Esophagus mucosa (tissue), 1 donor: ENCODE measurements at places on chromosomes 6 and 20.

- ATAC-seq: peak; percentile 94
These were observed at the start of gene NCOA3 for GRCh38 chr20:47501482-47502270. NCOA3 (plus strand) TSS chr20:47501887; CDS start chr20:47622248, 120,361 bp downstream.

GRCh38 chr20:9495701-9496100 lies 18.7 kb upstream of the LAMP5 start:
- ATAC-seq: no peak

DNA sequence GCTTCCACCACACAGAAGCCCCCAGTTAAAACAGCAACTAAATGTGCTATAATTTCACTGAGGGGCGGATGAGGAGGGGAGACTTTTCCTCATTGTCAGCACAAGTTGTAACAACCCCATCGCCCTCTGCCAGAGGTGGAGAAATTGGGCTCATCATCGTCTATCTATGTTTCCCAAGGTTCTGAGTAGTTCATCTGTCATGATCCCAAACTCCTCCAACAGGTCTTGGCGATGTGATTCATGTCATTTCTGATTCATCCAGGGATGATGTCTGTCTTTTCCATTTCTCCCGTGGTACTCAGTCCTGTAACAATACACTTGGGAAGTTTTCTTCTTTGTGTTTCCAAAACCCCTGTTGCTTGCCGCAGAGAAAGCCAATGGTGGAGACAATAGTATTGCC lies 51.0 kb downstream of the TFAP2A start:
- peak; percentile 75 for ATAC-seq

DNA sequence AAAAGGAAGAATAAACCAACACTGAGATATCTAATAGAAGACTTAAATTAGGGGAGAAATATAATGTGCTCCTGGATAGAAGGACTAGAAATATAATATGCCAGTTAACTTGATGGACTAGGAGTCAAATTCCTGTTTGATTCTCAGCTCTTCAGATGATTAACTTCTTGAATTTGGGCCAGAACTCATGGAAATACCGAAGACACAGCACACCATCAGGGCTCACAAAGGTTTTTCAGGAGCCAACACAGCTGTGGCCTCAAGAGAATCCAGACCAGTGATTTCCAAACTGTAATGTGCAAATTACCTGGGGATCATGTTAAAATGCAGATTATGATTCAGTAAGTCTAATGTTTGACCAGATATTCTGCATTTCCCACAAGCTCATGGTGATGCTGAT lies 33.8 kb upstream of the LRRC1 start:
- ATAC-seq: no peak

GRCh38 chr6:154358019-154358545 lies 1.5 kb upstream of the IPCEF1 start:
- no peak for ATAC-seq

DNA sequence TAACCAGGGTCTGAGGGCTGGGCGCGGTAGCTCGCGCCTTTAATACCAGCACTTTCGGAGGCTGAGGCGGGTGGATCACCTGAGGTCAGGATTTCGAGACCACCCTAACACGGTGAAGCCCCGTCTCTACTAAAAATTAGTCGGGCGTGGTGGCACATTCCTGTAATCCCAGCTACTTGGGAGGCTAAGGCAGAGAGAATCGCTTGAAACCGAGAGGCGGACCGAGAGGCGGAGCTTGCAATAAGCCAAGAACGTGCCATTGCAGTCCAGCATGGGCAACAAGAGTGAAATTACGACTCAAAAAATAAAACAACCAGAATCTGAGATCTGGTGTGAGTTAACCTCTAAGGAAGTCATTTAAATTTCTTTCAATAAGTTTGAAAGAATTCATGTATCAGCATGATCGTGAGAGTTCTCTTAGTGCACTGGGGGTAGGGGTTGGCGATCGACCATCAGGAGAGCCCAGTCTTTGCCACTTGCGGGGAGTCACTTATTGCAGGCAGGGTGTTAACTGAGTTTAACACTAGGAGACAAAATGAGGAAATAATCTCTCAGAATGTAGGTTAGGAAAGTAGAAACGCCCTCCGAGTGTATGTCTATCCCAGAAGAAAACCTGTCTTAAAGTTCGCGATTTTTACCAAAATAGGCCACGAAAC lies 206.5 kb upstream of the ZNF184 start:
- ATAC-seq: no peak

- ATAC-seq: no peak
These were observed 391 bp upstream of the B3GAT2 start for GRCh38 chr6:70957284-70957617.

GRCh38 chr6:75748003-75748742 lies 866 bp upstream of the MYO6 start:
- ATAC-seq: no peak

DNA sequence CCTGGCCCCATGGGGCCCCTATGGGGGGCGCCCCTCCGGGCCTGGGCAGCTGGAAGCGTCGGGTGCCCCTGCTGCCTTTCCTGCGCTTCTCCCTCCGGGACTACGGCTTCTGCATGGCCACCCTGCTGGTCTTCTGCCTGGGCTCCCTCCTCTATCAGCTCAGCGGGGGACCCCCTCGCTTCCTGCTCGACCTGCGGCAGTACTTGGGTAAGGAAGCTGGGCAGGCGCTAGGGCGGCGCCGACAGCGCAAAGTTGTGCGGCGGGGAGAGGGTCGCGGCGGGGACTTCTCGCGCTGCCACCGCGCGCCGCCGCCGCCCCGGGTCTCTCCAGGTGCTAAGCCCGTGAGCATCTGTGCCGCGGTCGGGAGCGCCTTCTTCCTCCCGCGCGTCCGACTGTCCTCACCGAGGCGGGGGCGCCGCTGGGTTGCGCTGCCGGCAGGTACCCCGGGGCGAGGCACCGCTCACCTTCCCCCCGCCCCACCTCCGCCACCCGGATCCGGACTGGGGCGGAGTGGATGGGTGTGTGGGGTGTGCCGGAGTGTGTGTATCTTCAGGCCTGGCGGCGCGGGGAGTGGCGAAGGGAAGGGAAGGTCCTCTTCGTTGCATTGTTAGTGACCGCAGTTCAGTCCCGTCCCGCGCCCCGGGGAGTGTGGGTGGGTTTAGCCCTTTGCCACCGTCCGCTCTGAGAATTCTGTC lies 788 bp downstream of the UST start:
- ATAC-seq: peak; percentile 86

GRCh38 chr6:80003826-80004172 lies 650 bp upstream of the TTK start:
- ATAC-seq: peak; percentile 6

GRCh38 chr20:3042625-3043024 lies 797 bp upstream of the GNRH2 start:
- no peak for ATAC-seq

DNA sequence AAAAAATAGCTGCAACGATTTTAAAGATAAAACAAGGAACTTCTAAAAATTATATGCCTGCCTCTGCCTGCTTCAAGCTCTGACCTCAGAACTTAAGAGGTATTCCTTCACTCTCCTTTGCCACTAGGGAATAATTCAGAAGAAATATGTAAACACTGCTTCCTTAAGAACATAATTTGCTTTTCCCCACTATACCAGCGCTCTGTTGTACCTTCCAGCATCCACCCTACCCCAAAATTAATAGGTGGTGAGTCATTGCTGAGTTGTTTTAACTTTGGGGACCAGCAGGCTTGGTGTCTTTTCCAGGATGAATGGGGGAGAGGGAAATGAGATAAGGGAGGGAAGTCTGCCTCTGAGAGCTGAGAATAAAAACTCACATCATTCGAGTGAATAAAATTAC lies 107.7 kb upstream of the ATXN1 start:
- no peak for ATAC-seq

- no peak for ATAC-seq
These were observed 280.9 kb downstream of the CDH26 start for GRCh38 chr20:60238992-60239660.

DNA sequence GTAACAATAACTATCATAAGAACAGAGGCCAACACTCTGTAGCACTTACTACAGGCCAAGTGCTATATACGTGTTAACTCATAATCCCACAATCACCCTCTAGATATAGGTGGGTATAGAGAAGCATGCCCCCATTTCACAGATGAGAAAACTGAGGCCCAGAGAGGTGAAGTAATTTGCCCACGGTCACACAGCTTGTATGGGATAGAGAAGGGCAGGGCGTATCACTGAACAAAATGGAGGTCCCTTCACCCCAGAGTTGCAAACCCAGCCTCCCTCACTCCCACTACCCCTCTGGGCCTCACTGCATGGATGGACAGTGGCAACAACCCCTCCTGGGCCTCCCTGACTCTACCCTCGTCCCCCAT lies 31.8 kb upstream of the PTGIS start:
- no peak for ATAC-seq

DNA sequence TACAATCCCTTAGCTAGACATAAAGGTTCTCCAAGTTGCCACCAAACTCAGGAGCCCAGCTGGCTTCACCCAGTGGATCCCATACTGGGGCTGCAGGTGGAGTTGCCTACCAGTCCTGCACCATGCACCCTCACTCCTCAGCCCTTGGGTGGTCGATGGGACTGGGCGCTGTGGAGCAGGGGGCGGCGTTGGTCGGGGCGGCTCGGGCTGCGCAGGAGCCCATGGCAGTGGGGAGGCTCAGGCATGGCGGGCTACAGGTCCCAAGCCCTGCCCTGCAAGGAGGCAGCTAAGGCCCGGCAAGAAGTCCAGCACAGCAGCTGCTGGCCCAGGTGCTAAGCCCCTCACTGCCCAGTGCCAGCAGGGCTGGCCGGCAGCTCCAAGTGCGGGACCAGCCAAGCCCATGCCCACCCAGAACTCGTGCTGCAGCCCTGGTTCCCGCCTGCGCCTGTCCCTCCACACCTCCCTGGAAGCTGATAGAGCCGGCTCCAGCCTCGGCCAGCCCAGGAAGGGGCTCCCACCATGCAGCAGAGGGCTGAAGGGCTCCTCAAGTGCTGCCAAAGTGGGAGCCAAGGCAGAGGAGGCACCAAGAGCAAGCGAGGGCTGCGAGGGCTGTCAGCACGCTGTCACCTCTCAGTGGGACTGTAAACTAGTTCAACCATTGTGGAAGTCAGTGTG lies 912.1 kb downstream of the PHF3 start:
- ATAC-seq: no peak

- ATAC-seq: no peak
These were observed 34.0 kb downstream of the CNKSR3 start for GRCh38 chr6:154476494-154476893.

DNA sequence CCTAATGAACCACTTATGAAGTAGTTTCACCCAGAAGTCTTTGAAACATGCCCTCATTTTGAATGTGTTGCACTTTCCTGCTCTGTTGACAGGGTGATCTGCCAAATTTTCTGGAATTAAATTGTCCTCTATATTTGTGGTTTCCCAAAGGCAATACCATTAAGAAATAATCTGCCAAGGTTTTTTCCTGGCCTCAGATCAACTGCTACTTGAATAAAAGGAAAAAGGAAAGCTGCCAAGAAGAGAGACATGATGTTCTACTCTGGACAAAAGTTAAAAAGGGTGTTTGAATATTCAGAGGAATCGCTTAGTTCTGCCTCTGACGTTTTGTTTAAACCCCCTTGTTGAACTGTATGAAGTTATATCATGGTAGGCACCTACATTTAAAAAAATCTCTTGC lies 37.4 kb upstream of the ARMH2 start:
- no peak for ATAC-seq

DNA sequence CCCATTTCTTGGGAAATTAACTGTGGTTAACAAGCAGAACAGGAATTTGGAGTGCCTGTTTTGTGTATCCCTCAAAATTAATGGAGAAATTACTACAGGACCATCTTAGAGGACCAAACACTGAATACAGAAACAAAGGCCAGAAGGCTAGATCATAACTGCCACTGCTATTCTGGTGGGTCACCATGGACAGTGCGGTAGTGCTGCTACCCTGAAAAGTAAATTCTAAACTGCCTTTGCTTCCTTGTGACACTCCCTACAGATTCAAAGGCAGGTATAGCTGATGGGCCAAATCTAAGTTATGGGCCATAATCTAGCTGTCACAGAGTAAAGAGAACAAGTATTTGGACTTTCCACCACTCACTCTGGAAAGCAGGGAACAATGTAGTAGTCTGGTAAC lies 575.8 kb upstream of the ADGRB3 start:
- no peak for ATAC-seq

- ATAC-seq: no peak
These were observed 132.5 kb downstream of the TBC1D7 start for GRCh38 chr6:13195803-13196202.

- no peak for ATAC-seq
These were observed 493.2 kb downstream of the CDKAL1 start for GRCh38 chr6:21027507-21027906.

- peak; percentile 88 for ATAC-seq
These were observed 144.4 kb upstream of the EXOC2 start for GRCh38 chr6:837380-837779.

DNA sequence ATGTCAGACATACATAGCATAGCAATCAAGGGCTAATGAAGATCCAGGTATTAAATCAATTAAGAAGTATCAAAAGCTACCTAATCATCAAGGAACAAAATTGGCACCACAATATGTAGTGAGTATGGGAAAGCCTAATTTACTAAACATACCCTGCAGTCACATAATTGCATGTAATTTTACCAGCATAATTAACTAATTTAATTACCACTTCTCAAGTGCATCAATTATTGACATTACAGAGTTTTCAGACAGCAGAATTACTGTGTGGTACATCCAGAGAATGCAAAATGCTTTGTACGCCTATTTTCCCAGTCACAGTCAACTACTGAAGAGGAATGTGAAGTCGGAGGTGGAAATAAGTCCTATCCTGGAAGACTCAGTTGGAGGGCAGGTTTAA lies 279.0 kb upstream of the ID4 start:
- ATAC-seq: no peak

DNA sequence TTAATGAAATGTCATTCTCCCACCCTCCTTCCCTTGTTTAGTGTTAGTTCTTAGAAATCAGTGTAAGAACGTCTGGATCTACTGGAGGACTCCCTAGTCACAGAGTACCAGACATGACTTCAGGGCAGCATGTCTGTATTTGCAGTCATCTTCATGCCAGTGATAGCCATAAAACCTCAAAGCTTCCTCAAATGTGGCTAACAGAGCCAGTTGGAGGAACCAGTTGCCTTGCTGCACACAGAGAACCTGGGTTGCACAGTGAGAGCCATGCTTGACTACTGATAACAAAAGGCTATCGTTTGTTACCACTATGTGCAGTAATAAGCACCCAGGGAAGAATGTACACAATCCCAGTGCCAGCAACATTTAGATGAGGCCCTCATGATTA lies 20.1 kb downstream of the NT5E start:
- ATAC-seq: no peak
